ENCODE measurements at places on chromosomes 6 and 20. TPM values are rescaled to one million over a fixed set of nuclear protein-coding genes. Genes with fewer than 3 reads are reported as not detected.
A peak's percentile ranks its signal among the peaks of the same experiment; 100 is the strongest.

DNA sequence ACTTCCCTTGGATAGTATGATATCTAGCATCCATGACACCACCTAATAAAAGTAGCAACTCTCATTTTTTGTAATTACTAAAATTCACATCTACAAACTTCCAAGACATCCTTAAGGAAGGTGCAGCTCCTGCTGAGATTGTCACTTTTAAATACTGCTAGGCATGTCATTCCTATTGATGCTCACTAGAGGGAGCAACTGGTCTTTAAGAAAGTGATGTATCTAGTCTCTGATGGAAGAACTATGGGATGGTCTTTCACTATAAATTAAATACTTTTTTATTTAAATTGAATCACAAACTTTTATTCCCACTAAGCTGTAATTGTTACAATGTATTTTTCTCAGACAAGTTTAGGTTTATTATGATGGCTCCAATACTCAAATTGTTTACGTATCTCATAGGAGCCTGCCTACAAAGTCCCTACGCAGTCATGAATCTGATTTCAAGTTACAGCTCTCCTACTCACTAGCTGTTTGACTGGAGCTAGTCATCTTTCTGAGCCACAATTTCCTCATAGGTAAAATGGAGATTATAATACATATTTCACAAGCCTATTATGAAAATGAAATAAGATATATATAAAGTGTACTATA is 8.1 kb upstream of the TSPYL1 start:
- no peaks in the 10 kb centered on the region for H3K27me3 ChIP-seq
- H3K27ac ChIP-seq = no peak overlapping the region
- H3K4me3 ChIP-seq = no peak overlapping the region
- no peak for DNase-seq
- no peaks in the 10 kb centered on the region for H3K36me3 ChIP-seq

DNA sequence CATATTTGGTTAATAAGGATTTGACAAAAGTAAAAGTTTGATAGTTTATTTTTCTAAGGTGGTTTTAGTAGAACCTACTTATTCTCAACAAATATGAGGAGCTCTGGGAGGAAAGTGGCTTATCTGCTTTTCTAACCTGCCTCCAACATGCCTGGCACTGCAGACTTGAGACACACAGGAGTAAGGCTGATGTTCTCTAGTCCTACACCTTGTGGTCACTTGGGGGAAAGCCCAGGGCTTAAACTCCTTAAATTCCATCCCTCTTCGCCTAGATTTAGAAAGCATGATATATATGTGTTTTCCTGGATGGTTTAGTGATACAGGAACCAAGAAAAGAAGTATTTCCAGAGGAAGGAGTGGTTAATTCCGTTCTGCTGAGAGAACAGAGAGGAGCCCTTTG is 39.9 kb upstream of the SAMD5 start:
- H3K27me3 ChIP-seq = peaks cover 2% of the 10 kb centered on the region
- no peak overlapping the region for H3K4me3 ChIP-seq
- no peak for DNase-seq
- no peaks in the 10 kb centered on the region for H3K4me1 ChIP-seq

- DNase-seq = no peak
- H3K4me1 ChIP-seq = no peaks in the 10 kb centered on the region
- H3K36me3 ChIP-seq = no peaks in the 10 kb centered on the region
- no peak overlapping the region for H3K4me3 ChIP-seq
- no peak overlapping the region for H3K27ac ChIP-seq
These were observed 44.4 kb downstream of the HLA-DRA start for GRCh38 chr6:32483968-32484613.

DNA sequence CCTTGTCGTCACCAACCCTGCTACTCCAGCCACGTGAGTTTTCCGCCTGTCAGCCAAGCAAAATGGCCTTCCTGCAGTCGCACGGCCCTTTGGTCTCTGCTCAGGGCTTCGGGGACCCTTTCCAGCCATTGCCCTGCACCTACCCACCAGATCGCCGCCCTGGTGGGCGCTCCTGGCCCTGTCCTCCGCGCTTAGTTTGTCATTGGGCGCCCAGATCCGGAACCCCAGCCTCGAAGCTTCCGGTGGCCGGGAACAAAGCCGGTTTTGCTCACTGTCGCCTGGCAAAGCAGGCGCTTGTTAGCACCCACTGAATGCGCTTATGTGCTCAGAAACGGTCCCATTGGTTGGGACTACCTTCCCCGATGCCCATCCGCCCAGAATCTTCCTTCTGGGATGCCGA is 536 bp downstream of the ZFP57 start:
- no peaks in the 10 kb centered on the region for H3K36me3 ChIP-seq
- no peak overlapping the region for H3K4me3 ChIP-seq
- H3K27me3 ChIP-seq = peaks cover 2% of the 10 kb centered on the region
- peaks cover 15% of the 10 kb centered on the region for H3K4me1 ChIP-seq

DNA sequence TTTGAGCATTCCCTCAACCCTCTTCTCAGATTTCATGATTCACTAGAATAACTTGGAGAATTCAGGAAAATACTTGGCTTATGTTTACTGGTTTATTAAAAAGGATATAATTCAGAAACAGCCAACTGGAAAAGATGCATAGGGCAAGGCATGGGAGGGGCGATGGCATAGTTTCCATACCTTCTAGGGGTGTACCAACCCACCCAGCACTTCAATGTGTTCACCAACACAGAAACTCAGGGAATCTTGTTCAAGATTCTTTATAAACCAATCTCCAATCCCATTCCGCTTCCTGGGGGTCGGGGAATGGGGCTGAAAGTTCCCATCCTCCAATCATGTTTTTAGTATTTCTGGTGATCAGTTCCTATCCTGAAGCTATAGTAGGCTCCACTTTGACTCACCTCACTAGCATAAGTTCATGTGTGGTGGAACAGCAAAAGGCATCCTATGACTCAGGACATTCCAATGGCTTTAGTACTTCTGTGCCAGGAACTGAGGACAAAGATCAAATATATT is 164.4 kb downstream of the SIM1 start:
- H3K4me3 ChIP-seq = no peak overlapping the region
- H3K4me1 ChIP-seq = peaks cover 6% of the 10 kb centered on the region
- H3K27ac ChIP-seq = no peak overlapping the region
- peaks cover 6% of the 10 kb centered on the region for H3K27me3 ChIP-seq
- DNase-seq = no peak

DNA sequence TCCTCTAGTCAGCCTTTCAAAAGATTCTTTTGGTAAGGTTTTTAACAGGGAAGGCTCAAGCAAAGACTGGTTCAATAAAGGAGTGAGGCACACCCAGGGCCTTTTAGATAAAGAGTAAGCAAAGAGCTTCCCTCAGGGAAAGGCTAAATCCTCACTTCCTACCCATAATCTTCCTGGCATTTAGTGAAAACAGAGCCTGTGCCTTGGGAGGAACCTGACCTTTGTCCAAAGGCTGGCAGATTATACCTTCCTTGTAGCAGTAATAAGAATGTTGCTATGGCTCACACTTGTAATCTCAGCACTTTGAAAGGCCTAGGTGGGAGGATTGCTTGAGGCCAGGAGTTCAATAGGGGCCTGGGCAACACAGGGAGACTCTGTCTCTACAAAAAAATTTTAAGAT is 280.1 kb upstream of the PLCB4 start:
- H3K4me3 ChIP-seq = no peak overlapping the region
- H3K36me3 ChIP-seq = no peaks in the 10 kb centered on the region
- no peaks in the 10 kb centered on the region for H3K27me3 ChIP-seq
- DNase-seq = no peak
- no peak overlapping the region for H3K27ac ChIP-seq

DNA sequence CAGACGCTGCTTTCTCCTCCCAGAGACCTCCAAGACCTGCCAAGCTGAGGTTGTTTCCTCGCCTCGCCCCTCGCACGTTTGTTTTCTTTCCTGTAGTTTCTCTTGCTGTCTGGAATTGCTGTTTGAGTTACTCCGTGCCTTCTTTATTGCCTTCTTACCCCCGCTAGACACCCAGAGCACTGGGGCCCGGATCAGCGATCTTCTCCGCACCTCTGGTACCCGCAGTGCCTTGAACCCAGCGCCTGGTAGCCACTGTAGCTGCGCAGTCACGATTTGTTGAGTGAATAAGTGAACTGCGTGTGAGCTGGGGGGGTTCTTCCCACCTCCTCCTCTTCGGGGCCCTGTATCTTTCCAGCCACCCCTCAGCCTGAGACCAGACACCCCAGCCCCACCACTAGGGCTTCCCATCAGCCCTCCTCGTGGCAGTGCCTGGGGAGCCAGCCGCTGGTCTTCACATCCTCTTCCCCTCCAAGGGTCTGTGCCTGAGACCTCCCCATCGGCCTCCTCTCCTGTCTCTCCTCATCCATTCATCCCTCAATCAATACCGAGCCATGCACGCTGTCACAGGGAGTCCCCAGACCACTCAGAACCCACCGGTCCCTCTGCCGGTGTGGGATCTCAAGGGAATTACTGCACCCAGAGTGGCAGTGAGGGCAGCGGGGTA is 849 bp upstream of the BMP7 start:
- H3K27ac ChIP-seq = no peak overlapping the region
- H3K4me1 ChIP-seq = peaks cover 1% of the 10 kb centered on the region
- H3K27me3 ChIP-seq = peaks cover 75% of the 10 kb centered on the region
- H3K36me3 ChIP-seq = no peaks in the 10 kb centered on the region
- no peak for DNase-seq

DNA sequence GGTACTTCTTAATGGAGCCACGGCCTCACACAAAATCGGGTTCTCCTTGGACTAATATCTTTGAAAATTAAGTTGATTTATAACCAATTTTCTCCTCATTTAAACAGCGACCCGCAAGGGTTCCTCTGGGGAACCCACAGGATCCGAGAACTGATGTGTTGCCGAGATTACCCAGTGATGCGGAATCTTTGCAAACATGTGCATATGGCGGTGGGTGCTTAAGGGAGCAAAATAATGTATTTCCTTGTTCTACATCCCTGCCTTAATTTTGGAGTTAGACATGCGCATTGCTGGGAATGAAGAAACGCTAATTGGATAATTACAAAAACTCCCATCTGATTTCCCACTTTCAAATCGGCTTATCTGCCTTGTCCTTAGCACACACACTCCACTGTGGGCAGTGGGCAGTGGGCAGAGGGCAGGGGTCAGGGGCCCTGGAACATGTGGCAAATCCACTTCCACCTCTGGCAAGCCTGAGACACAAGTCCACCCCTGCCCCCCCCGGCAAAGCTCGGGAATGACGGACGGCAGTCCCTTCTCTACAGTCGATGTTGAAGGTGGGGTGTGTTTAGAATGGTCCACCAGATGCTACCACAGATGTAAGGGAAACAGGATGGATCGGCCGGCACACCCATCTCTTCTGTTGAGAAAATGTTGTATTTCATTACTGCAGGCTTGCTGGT is 137.4 kb upstream of the CDH4 start:
- no peaks in the 10 kb centered on the region for H3K27me3 ChIP-seq
- no peak overlapping the region for H3K4me3 ChIP-seq
- no peak for DNase-seq
- H3K27ac ChIP-seq = no peak overlapping the region
- H3K36me3 ChIP-seq = no peaks in the 10 kb centered on the region
- H3K4me1 ChIP-seq = no peaks in the 10 kb centered on the region

GRCh38 chr6:16224409-16224808 is 14.0 kb upstream of the GMPR start:
- DNase-seq = no peak
- peaks cover 7% of the 10 kb centered on the region for H3K27me3 ChIP-seq
- H3K27ac ChIP-seq = no peak overlapping the region
- no peak overlapping the region for H3K4me3 ChIP-seq
- no peaks in the 10 kb centered on the region for H3K4me1 ChIP-seq
- no peaks in the 10 kb centered on the region for H3K36me3 ChIP-seq

GRCh38 chr20:24960302-24960801 is 11.3 kb downstream of the CST7 start:
- peaks cover 87% of the 10 kb centered on the region for H3K36me3 ChIP-seq
- DNase-seq = peak; percentile 13
- H3K4me3 ChIP-seq = no peak overlapping the region
- H3K4me1 ChIP-seq = peaks cover 30% of the 10 kb centered on the region
- H3K27me3 ChIP-seq = no peaks in the 10 kb centered on the region

- DNase-seq = no peak
- H3K27ac ChIP-seq = no peak overlapping the region
- H3K36me3 ChIP-seq = no peaks in the 10 kb centered on the region
- no peak overlapping the region for H3K4me3 ChIP-seq
- H3K27me3 ChIP-seq = no peaks in the 10 kb centered on the region
These were observed 191.4 kb downstream of the ADGRB3 start for GRCh38 chr6:68826501-68826900.

GRCh38 chr6:136464874-136465273 is 85.3 kb downstream of the MAP7 start:
- H3K27ac ChIP-seq = no peak overlapping the region
- peaks cover 22% of the 10 kb centered on the region for H3K27me3 ChIP-seq
- DNase-seq = no peak
- no peak overlapping the region for H3K4me3 ChIP-seq

GRCh38 chr6:44260451-44261297 is 3.3 kb upstream of the SLC35B2 start:
- DNase-seq = no peak
- H3K36me3 ChIP-seq = peaks cover 50% of the 10 kb centered on the region
- H3K27me3 ChIP-seq = no peaks in the 10 kb centered on the region
- no peak overlapping the region for H3K4me3 ChIP-seq

- H3K27ac ChIP-seq = no peak overlapping the region
- H3K4me3 ChIP-seq = no peak overlapping the region
- DNase-seq = no peak
- no peaks in the 10 kb centered on the region for H3K4me1 ChIP-seq
- H3K27me3 ChIP-seq = peaks cover 8% of the 10 kb centered on the region
These were observed 78.8 kb downstream of the ADGRG6 start for GRCh38 chr6:142380626-142381025.

DNA sequence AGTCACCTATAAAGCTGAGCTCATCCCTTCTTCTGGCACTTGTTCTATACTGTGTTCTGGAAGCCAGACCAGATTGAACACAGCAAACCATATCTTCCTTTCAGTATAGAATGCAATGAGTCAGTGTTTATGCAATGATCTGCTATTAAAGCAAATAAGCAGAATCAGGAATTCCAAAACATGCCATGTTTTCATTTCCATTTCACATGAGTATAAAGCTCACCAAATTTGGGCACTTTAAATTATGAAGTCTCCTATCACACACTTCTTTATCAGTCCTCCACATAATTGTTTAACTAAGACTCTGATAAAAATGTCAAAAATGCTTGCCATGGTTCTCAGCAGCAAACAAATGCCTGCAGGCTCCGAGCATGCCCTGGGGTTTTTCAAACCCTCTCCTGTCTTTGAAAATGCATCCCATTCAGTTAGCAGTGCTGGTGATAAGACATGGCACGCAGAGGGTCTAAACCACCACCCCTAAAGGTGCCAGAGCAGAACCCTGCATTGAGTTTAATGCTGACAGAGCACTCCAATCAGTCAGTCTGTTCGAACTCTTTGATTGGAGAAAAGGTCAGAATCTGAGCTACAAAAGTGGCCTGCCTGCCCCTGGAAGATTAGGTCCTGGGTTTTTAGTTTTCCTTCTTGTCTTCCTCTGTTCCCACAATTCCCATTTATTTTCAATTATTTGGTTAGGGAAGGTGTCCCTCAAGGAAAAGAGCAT is 234.1 kb downstream of the GMPR start:
- no peak for DNase-seq
- no peaks in the 10 kb centered on the region for H3K27me3 ChIP-seq
- H3K4me1 ChIP-seq = peaks cover 89% of the 10 kb centered on the region
- peak overlapping the region; percentile 89 for H3K27ac ChIP-seq
- peaks cover 63% of the 10 kb centered on the region for H3K36me3 ChIP-seq
- no peak overlapping the region for H3K4me3 ChIP-seq

The SIRPD gene
- 0.15 TPM for total RNA-seq

The ADGB gene
- total RNA-seq = not detected

The FAM83D gene
- 19.9 TPM for total RNA-seq

The CFAP61 gene
- not detected for total RNA-seq

The EDN1 gene
- total RNA-seq = 0.10 TPM

The MROH8 gene
- 2.2 TPM for total RNA-seq

The ENTPD6 gene
- total RNA-seq = 47.7 TPM

The PPP1R3G gene
- 0.08 TPM for total RNA-seq

The VGLL2 gene
- not detected for total RNA-seq

The IL17F gene
- total RNA-seq = 12.6 TPM

The CHD6 gene
- 28.0 TPM for total RNA-seq

The CTCFL gene
- total RNA-seq = not detected

The BPIFB6 gene
- total RNA-seq = not detected

All from activated CD4-positive, alpha-beta memory T cell treated with anti-CD3 and anti-CD28 coated beads, Interleukin-2, amount 10 ng/mL, durations not matched to agents 7 days and 5 days (primary cell).